Tibial artery (tissue), 4 donors: ENCODE measurements at places on chromosomes 7 and 10.

DNA sequence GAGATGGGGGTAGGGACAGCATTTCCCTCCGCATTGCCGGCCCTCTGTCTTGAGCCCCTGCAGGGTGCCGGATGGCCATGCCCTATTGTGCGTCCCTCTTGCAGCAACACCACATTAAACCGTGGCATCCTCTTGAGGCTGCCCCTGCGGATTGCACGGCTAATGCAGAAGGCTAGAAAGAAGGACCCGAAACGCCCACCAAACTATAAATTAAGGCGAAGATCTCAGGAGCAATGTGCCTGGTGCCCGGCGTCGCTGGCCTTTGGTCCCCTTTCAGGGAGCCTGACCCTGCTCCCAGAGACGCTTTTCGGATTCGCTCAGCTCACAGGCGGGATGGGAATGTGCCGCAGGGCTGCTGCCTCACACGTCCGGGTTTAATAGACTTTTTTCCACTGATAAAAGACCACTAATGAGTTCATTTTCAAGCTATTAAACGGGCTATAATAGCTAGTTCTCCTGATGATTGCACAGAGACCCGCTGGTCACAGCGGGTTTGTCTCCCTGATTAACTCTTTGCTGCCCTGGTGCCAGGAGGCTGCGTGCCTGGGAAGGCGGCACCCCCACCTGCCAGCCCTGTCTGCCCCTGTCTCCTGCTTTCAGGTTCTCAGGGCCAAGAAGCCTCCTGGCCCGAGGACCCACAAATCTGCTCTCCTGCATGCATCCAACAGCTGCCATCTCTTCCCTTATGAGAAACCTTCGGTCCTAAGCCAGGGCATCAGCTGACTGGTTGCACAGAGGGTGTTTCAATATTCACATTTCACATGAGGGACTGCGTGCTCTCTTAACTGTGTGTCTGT lies 128.3 kb downstream of the ADARB2 start:
- no peak for DNase-seq

GRCh38 chr10:125475815-125476214 lies 207.1 kb downstream of the TEX36 start:
- DNase-seq: no peak

GRCh38 chr7:98266840-98267239 lies 14.6 kb upstream of the BRI3 start:
- DNase-seq: no peak

DNA sequence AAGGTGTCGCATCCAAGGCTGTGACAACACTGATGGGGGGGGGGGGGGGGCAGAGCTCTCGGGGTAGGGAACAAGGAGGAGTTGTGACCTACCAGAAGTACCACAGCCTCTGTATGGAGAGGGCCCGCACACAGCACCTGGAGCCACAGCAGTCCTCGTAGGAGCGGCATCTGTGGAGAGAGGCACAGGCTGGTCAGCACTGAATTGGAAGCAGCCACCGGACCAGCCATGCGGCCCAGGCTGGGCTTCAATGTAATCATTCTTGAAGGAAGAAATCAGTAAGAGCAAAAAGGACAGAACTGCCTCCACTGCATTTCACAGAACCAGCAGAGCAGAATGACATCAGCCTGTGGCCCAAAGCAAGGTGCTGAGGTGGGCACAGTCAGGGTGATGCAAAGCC lies 74.8 kb downstream of the VOPP1 start:
- DNase-seq: no peak
